ENCODE measurements at places on chromosomes 3 and 15.

DNA sequence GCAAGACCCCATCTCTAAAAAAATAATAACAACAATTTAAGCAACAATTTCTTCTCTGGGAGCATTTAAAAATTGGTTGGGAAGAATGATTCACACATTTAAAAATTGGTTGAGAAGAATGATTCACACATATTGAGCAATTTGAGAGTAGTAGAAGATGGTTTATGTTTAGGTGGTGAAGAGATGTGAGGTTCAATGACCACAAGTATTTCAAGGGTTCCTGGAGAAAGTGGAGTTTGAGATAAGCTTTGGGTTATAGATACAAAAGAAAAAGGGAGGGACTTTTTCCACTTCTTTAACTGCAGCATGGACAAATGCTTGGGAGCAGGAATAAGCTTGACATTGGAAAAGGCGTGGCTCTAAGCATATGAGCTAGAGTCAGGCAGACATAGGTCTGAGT lies 145.7 kb upstream of the NPHP3 start:
- DNase-seq, result no peak

DNA sequence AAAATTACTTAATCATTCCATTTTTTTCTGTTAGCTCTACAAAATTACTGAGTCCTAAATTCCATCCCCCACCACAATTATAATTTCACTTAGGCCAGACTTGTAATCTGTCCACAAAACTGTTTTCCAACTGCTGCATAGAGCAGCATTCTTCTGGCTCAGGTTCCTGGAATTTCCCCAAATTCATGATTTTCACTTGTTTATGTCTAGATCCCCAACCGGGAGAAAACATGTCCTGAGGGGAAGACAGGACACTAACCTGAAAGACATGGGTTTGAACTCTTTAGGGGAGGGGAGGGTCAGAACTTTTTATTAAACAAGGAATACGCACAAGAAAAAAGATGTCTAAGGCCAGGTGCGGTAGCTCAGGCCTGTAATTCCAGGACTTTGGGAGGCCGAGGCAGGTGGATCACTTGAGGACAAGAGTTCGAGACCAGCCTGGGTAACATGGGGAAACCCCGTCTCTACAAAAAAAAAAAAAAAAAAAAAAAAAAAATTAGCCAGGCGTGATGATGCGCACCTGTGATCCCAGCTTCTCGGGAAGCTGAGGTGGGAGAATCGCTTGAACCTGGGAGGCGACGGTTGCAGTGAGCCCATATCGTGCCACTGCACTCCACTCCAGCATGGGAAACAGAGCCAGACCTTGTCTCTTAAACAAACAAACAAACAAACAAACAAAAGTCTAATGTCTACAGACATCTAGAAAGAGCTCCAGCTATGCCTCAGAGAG lies 1.5 kb downstream of the ETFA start:
- no peak for DNase-seq

GRCh38 chr3:172877011-172877410 lies 126.5 kb downstream of the ECT2 start:
- no peak for DNase-seq

GRCh38 chr15:56523521-56523920 lies 58.6 kb upstream of the MNS1 start:
- no peak for DNase-seq

- no peak for DNase-seq
Observed at GRCh38 chr3:119551598-119551997, 7.8 kb downstream of the CD80 start.

DNA sequence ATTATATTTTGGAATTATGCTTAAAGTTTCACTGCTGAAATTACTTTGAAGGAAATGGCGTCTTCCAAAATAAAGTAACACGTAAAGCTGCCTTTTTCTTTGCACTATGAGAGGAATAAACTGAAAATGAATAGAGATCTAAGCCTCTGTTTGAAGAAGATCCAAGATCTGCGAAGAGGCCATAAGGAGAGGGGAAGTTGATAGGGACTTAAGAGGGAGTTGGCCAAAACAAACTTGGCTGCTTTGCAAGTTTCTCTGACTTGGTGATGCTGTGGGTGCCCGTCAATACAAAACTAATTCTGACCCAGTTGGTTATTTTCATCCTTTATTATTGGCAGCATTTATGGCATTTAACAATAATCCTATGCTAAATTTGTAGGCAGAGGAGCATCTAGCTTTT lies 190.2 kb upstream of the GBE1 start:
- DNase-seq, result no peak

DNA sequence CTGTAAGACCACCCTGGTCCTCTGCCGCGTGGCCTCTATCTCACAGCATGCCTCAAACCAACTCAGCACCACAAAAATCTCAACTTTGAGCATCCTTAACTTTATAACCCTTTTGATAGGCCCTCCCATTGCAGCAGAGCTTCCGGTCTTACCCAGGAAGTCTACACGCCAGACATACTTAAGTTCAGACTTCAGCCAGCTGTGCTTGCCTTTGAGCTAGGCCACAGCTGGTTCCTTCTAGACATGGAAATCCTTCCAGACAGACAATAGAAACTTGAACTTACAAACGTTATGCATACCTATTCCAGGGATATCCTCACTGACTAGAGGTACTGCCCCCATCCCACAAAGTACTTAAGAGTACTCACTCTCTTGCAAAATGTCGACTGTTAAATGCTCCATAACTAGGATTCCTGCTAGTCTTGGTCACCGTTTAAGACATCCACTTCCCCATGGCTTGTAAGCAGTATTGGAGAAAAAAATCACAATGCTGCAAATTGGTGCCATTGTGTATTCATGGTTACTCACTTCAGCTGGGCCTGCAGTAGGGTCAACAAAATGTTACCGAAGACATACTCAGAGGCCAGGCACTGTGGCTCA lies 183.5 kb downstream of the TBL1XR1 start:
- DNase-seq, result no peak

- DNase-seq, result no peak
Observed at GRCh38 chr15:62912808-62913207, 129.7 kb upstream of the TPM1 start.

- DNase-seq, result no peak
Observed at GRCh38 chr3:140950144-140950543, 8.5 kb downstream of the SLC25A36 start.

- DNase-seq, result no peak
Observed at GRCh38 chr3:187946981-187947380, 201.7 kb upstream of the BCL6 start.

- DNase-seq, result no peak
Observed at GRCh38 chr15:93102211-93102610, 13.2 kb upstream of the RGMA start.

- no peak for DNase-seq
Observed at GRCh38 chr3:143167969-143168854, 48.6 kb downstream of the CHST2 start.

GRCh38 chr3:76826861-76827260 lies 213.0 kb upstream of the ROBO2 start:
- no peak for DNase-seq

DNA sequence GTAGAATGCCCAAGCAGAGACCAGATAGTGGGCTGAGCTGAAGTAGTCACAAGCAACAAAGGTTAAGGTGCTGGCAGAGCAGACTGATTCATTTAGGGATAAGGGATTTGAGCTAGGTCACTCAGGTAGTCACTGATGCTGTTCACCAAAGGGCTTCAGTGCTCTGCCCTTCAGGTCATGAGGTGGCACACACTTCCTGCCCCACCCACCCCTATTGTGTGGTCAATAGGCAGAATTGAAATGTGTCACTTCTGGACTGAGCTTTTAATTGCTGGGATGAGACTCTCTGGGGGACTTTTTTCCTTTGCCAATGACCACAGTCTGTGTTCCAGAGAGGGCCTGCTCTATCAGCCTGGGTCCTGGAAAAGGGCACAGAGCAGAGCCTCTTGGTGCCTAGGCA lies 2.9 kb upstream of the DIS3L start:
- DNase-seq, result no peak

- DNase-seq, result no peak
Observed at GRCh38 chr3:30760040-30760695, 134.3 kb downstream of the GADL1 start.

- no peak for DNase-seq
Observed at GRCh38 chr15:83092309-83092976, 15.0 kb upstream of the TM6SF1 start.

DNA sequence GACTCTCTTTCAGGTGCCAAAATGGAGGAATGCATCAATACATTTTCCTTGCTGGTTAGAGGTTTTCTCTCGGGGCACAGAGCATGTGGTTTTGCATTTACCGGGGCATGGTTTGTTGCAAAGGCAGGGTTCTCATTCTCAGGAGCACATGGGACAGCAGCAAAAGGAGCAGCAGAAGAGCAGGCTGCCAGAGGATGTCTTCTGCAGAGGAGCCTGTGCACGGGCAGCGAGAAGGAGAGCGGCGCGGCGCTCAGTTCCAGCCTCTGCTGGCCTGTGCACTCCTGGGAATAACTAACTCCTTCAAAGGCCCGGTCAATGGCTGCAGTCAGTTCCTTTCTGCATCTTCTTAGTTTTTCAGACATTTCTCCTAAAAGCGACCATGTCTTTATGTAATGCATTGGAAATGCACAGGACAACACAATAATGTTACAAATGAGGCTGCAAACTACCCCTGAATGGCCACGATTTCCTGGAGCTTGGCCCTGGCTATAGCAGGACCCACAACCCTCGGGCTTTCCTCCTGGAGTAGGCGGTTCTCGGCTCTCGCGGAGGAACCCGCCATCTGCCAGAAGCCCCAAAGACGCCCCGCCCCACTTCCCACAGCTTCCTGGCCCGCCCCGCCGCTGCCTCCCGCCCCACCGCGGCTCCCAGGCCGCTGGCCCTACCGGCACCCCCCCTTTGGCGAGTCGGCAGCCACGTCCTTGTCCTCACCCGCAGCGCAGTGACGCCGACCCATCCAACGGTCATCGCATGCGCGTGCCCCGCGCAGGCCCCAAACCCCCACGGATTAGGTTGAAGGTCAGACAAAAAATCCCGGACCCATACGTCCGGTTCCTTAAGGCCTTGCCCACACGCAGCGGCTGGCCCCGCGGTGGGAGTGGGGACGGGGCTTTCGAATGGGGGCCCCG lies at the start of gene C3orf62:
Gene C3orf62 (minus strand): TSS at position 758 of the 908 bp plus-strand sequence. CDS start 360 bp downstream, at position 398.
- DNase-seq, result no peak

DNA sequence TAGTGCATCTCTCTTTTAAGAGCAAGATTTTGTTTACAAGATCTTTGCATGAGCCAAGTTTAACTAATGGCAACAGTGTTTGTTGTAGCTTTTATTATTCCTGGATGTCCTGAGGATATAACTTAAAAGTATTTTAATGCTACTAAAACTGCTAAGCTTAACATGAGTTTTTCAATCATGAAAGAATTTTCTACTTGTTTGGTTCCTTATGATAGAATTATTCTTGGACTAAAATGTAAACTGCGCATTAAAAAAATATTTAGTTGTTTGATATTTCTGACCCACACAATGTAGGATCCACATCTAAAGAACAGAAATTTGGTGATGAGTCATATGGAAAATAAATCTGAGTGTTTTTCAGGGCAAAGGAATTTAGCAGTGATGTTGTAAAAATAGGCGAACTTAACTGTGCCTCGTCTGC lies 70.8 kb downstream of the RAP2B start:
- DNase-seq, result no peak

DNA sequence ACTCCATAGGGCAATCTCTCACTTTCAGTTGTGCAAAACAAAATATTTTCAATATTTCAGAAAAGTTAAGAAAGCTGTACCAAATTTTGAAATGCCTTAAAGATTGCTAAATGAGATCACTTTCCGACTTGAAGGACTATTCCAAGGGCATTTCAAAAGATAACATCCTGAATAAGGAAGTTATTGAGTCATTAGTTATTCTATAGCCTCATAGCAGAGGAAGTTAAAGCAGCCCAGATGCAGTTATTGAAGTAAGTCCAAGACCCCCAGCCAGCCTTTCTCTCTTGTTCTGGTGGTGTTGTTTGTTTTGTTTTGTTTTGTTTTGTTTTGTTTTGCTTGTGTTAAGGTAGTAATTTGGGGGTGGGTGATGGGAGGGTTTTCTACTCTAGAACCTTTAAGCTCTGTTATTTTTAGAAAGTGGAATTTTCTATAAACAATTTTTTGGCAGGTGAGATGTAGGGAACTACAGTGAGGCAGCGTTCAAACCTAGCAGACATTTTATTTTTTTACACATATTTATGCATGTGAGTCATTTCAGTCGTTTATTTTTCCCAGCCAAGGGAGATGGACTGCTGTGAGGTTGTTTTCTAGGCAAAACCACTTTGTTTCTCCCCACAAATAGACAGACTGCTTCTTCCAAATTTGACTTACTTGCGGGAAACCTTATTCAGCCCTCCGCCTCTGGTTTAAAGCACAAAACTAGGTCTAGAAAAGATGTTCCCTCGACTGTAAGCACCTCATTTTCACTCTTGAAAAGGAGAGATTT lies 216.3 kb upstream of the ARPP21 start:
- no peak for DNase-seq

GRCh38 chr3:122770521-122771202 lies 23.0 kb downstream of the HSPBAP1 start:
- no peak for DNase-seq

DNA sequence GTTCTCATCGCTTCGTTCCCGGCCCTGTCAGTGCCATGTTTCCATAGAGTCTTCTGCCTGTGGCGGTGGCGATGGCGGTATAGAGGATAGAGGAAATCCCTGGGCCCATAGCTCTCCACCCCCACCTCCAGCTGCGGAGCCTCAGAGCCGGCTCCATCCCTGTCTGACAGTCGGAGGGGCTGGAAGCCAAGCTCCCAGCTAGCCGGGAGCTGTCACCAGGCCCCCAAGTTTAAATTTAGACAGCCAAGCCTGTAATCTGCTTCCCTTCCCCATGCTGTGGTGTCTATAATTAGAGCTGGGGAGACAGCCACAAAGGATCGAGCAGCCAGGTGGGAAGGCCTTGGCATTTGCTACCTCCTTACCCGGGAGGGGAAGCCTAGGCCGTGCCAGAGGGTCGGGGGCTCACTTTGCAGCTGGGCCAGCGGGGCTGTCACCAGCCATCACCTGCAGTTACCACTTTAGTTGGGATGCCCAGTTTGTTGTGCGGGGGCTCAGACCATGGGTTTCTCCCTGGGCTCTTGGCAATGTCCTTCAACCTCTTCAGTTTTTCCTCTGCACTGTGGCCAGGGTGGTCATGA lies 56.3 kb upstream of the SEC13 start:
- no peak for DNase-seq

DNA sequence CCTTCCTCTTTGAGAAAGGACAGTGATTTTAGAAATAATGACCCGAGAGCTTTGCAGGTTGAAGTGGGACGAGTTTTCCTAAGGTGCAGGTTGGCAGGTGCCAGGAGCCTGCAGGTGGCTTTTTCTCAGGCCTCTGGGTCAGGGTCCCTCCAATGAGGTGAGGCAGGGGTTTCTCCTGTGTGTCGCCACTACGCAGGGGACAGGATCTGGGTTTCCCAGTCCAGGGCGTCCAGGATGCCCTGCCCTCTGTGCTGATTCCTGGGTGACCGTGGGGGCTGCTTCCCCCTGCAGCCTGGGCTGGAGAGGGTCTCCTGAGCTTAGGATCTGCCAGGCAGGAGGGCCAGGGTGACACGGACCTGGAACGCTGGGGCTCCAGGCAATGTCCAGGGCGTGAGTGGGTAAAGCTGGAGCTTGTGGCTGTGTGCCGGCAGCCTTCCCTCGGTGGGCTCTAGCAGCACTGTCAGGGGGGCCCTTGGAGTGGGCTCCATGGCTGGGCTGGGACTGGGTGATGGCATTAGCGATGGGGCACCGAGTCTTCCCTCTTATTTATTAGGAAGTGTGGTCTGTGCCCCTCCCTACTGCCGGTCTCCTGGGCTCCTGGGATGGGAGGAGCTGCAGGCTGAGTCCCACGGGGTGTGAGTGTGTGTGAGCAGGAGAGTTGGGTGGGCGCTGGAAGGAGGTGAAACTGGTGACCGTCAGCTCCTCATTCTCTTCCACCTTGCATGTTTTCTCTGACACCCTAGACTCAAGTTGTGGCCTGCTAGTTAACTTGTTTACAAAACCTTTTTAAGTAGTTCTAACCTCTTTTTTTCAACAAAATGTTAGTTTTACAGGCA lies 1.8 kb downstream of the APBA2 start:
- DNase-seq, result no peak

Data from neural crest cell (in vitro differentiated cells).